Epithelial cell of proximal tubule (primary cell): ENCODE measurements at places on chromosomes 16 and 17.

- no peak for DNase-seq
Measured at GRCh38 chr16:75627851-75628250, 4.8 kb upstream of the ADAT1 start.

DNA sequence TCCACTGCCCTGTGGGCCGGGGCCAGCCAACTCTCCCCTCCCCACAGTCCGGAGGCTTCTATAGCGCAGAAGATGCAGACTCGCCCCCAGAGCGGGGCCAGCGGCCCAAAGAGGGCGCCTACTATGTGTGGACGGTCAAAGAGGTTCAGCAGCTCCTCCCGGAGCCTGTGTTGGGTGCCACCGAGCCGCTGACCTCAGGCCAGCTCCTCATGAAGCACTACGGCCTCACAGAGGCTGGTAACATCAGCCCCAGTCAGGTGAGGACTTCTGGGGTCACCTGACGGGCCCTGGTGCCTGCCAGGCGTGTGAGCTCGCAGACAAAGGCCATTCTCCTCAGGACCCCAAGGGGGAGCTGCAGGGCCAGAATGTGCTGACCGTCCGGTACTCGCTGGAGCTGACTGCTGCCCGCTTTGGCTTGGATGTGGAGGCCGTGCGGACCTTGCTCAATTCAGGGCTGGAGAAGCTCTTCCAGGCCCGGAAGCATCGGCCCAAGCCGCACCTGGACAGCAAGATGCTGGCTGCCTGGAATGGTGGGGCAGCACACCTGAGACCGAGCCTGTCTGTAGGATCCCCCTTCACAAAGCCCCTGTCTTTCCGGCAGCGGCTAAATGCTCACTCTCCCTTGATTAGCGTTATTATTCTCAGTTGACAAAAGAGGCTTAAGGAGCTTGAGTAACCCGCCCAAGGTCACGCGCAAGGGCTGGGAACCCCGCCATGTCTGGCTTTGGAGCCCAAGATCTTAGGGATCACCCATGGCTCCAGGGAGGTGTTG, 3.9 kb downstream of the SPATA20 start:
- peak; percentile 29 for DNase-seq

GRCh38 chr16:19780321-19780720, 62.2 kb downstream of the IQCK start:
- DNase-seq, result no peak

DNA sequence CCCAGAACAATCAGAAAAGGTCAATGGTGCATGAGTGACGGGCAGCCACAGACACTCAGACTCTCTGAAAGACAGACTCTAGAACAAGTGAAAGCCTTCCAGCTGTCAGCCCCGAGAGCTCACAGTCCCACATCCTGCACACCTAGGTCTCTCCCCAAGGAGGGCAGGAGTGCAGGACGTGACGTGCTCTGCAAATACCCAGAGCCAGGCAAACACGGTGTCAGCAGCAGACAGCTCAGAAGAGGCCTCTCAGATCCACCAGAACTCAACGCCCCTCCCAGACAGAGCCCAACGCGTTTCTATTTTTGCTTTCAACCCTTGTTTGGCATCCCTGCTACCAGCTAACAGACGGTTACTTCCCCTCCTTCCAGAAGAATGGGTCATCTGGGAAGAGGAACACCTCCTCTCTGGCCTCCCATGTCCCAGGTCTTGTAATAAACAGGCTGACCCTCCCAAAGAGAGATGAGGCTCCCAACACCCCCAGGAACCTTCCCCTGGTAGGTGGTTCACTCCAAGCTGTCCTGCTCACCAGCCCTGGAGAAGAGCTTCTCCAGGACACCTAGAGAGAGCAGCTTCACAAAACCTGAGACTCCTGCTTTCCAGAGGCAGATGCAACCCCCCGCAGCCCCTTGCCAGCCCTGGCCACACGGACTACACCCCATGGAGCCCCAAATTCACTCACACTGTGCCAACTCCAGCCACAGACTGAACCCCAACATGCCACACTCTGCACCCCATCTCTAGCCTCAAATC, 7.6 kb downstream of the PITPNM3 start:
- DNase-seq, result no peak

DNA sequence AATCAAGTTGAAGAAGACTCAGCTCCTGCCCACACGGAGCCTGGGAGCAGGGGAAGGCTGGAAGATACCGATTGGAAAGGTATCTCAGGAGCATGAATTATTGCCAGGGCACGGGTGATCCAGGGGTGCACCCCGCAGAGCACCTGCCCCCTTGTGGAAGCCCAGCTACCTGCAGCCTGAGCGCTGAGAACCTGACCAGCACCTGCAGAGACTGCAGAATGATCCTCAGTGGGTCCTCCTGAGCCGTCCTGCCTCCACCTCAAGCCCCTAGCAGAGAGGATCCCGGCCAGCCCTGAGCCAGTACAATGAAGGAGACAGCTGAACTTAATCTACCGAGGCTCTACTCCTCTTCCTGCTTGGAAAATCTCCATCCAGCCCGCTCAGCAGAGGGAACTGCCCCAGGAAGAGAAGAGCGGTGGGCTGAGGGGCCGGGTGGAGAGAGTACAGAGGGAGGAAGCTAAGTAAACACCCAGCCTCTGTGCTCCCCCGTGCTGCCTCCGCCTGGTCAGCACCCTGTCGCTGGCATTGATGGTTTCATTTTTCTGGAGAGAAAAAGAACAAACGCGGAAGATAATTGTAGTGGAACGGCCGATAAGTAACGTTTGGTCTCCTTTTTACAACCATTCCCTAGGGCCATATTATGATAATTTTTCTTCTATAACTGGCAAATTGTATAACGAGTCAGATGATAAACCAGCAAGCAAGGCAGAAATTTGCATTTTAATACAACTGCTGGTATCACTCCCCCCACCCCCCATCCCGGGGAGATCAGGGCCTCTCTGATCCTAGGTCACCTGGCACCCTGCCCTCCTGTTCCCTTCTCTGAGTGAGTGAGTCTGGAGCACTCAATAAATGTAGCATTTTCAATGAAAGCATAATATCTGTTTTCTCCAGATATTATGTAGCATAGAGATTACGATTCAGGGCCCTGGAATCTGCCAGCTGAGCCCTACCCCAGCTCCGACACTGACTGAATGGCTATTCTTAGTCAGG, 204.5 kb upstream of the RPL38 start:
- no peak for DNase-seq

GRCh38 chr17:61443475-61443882, 8.7 kb upstream of the TBX4 start:
- DNase-seq, result no peak

GRCh38 chr17:60170835-60171752, 21.3 kb downstream of the CA4 start:
- DNase-seq, result no peak

GRCh38 chr16:4692460-4693295, 684 bp upstream of the NUDT16L1 start:
- no peak for DNase-seq

DNA sequence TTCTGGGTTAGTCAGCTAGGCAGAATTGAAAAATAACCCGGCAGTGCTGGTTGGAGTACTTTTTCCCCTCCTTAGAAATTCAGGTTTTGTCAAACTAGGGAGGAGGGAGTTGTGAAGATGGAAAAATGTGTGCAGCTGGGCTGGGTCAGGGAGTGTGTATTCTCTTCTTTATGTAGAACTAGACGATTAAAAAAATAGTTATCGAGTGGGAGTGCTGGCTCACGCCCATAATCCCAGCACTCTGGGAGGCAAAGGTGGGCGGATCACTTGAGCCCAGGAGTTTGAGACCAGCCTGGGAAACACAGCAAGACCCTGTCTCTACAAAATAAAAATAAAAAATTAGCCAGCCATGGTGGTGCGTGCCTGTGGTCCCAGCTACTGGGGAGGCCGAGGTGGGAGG, 106.4 kb downstream of the GNAO1 start:
- no peak for DNase-seq

DNA sequence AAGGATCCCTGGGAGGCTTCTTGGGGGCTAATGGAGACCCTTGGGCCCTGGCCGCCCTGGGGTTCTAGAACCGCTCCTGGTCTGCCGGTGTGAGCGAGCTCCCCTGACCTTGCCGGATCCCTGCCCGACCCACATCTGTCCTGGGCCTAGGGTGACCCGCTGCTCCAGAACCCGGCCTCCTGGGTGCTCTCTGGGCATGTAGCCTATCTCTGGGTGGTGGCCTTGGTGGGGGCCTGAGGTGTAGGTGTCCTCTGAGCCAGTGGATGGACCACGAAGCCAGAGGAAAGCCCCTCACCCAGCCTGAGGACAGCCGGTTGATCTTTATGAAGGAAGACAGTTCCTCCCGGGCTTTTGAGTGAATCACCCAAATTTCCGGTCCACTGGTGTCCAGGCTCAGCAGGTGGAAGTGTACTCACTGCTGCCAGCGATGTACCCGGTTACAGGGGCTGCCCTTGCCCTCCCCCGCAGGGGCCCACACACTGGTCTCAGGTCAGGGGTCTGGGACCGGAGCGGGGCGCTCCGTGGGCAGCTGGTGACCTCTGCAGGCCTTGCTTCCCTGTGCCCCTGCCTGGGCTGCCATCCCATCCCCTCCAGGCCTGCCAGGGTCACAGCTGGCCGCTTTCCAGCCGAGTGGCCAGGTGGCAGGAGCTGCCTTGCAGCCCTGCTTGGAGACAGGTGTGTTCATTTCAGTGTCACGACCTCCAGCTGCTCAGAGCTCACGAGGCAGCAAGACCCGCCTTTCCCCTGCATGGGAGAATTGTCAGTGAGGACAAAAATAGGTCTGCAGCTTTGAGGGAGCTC, 10.5 kb upstream of the GSE1 start:
- DNase-seq, result no peak

DNA sequence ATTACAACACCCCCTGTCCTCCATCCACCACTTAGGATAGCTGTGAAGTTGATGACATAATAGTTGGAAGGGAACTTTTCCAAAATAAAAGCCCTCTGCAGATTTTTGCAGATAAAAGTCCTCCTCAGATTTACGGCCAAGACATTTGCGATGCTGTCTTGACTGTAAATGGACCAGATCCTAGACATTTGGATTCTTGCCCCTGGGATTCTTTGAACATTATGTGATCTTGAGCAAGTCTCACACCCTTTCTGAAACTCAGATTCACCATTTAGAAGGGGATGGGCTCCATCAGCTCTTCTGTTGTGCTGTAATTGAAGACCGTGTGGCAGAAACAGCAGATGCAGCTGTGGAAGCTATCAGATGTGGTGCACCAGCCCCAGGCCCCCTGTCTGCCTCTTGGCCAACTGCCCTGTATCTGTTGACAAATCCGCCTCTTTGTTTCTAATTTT, 153.9 kb upstream of the CACNG3 start:
- no peak for DNase-seq

GRCh38 chr17:61129267-61130254, 270.1 kb upstream of the TBX2 start:
- no peak for DNase-seq

DNA sequence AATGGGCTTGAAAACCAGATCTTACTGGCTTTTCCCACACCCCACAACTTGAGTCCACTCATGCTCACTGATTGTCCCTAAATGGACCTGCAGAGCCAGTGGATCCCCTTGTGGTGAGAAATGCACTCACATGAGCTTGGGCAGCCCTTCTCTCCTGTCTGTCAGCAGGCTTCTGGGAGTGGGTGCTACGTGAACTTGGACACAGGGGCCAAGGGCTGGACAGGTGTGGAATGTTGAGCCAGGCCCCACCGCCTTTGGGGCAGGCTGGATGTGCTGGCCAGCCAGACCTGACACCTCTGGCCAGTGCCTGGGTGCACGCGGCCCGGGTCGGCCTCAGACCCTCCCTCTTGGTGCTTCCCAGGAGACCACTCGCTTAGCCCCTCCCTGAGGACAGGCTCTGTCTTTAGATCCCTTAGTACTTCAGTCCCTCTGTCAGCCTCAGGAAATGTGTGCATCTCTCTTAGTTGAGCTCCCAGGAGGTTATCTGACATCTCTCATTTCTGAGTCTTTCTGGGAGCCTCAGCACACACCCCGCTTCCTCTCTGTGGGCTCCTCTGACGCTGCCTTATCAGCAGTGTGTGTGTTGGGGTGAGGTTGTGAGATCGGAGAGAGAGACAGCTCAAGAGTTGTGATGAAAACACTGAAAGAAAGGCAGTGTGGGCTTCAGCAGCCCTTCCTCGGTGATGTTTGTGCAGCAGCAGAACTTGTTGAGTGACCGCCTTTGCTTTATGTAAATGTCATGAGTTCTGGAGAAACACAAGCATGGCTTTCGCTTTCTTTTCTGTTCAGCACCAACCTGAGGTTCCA, 117.0 kb downstream of the RAB11FIP4 start:
- DNase-seq, result no peak

DNA sequence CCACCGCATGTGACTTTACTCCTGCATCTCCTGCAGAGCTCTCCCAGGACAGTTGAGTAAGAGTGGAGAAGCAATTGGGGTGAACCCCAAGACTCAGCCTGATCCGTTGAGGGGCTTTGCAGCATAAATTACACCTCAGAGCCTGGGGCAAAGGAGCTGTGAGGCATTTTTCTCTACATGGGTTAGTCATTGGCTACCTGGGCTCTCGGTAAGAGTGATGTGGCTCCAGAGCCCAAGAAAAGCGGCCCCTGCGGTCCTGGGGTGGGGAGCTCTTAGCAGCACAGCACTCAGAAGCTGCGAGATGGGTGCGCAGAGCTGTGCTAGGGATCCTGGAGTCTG, 40.4 kb upstream of the C16orf78 start:
- no peak for DNase-seq

GRCh38 chr16:64878940-64879339, 242.9 kb downstream of the CDH11 start:
- no peak for DNase-seq

DNA sequence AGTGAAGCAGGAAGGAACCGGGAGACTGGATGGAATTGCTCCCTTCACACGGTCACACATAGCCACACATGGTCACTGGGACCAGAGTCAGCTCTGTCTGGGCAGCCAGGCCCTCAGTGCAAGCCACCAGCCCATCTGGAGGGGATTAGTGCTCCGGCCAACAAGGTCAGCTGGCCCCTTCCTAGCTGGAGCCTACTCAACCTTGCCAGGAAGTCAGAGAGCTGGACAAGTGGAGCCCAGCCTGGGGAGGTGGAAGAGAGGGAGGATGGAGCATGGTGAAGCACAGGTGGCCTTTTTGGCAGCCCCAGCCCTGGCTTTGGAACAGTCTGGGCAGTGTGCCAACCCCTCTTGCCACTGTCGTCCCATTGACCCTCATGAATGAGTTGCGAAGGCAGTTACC, 3.7 kb upstream of the CACNA1G start:
- no peak for DNase-seq
